ENCODE measurements at places on chromosomes 4 and X.

DNA sequence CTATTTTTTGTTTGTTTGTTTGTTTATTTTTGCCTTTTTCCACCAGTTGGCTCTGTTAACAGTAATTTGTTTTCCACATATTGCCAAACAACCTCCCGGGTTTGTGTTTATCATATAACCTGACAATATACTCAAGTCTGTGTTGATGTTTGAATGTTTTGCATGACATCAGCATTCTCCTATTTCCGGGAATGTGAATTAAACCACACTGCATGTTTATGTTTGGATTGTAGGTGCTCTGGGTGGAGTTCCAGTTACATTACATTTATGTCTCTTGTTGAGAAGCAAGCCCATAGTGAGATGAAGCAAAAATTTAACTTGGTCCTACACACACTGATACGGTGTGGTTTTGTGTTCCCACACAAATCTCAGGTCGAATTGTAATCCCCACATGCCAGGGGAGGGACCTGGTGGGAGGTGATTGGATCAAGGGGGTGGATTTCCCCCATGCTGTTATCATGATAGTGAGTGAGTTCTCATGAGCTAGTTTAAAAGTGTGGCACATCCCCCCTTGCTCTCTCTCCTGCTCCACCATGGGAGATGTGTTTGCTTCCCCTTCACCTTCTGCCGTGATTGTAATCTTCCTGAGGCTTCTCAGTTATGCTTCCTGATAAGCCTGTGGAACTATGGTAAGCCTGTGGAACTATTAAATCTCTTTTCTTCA lies 54.4 kb upstream of the CLNK start:
- DNase-seq: no peak

DNA sequence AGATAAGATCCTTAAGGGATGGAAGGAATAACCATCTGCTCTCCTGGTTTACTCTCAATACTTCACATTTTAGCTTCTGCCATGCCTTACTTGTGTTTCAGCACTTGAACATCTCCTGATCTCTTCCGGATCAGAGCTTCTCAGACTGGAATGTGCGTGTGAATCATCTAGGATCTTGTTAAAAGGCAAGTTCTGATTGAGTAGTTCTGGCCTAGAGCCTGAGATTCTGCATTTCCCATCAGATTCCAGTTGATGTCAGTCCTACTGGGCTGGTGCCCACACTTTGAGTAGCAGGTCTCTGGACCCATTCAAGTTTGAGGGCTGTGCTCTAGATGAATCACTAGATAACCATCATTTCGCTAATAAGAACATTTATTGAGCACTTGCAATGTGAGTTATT lies 20.0 kb downstream of the NDP start:
- no peak for DNase-seq

- no peak for DNase-seq
These were observed 32.5 kb upstream of the AP1AR start for GRCh38 chr4:112199041-112199440.

GRCh38 chr4:25180524-25181131 lies 20.4 kb upstream of the SEPSECS start:
- DNase-seq: no peak

DNA sequence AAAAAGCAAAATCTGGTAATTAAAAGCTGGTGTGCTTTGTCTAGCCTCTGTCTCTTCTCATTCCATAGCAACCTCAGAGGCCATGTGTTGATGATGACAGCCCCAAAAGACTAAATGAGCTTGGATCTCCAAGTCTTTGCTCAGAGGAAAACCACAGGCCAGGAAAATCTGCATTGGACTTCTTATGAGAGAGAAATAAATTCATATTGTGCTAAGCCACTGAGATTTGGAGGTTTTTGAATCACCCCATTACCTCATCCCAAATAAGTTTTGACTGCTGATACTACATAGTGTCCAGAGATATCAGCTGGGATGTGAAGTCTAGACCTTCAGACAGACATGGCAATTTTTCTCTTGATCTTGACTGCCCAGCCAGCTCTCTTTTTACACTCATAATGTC lies 178.6 kb upstream of the DIPK2B start:
- no peak for DNase-seq
